PC-3 (cell line): ENCODE measurements at places on chromosomes 1 and 21. TPM values are rescaled to one million over a fixed set of nuclear protein-coding genes. Genes with fewer than 3 reads are reported as not detected.
A peak's percentile ranks its signal among the peaks of the same experiment; 100 is the strongest.

Gene CYYR1
- total RNA-seq, result not detected in 2 replicates

GRCh38 chr1:193634470-193634869, 448.1 kb upstream of the B3GALT2 start:
- no peak for DNase-seq

DNA sequence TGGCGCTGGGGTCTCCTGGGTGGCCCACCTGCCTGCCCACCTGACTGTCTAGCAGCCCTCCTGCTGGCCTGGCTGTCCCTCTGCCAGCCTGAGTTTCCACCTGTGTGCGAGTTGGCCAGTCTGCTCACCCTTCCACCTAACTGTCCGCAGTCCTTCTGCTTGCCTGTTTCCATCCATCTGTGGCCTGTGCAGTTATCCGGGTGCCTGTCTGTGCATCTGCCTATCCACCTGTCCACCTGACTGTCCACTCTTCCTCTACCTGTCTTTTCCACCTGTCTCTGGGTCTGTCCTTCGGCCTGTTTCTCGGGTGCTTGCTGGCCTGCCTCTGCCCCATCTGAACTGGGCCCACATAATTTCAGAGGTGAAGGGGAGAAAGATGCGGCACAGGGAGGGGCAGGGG, 1.9 kb downstream of the KCNQ4 start:
- DNase-seq, result no peak

- peak; percentile 90 for DNase-seq
Observed at GRCh38 chr21:23951251-23951650, 1656.0 kb downstream of the MRPL39 start.
